Muscle of back (tissue), 13 donors: ENCODE measurements at places on chromosomes 1 and 21. TPM values are rescaled to one million over a fixed set of nuclear protein-coding genes. Genes with fewer than 3 reads are reported as not detected.
A peak's percentile ranks its signal among the peaks of the same experiment; 100 is the strongest.

The PSEN2 gene
- polyA plus RNA-seq, result 97.4 TPM

The BNIPL gene
- 0.56 TPM for polyA plus RNA-seq

The RXRG gene
- polyA plus RNA-seq, result 52.9 TPM

The MYBPH gene
- polyA plus RNA-seq, result 226 TPM

The LDLRAD1 gene
- not detected for polyA plus RNA-seq

The CHIA gene
- not detected for polyA plus RNA-seq

The FAM110D gene
- polyA plus RNA-seq, result 0.47 TPM

The SERPINC1 gene
- 1.1 TPM for polyA plus RNA-seq

GRCh38 chr1:116152577-116152943 is 41.4 kb downstream of the MAB21L3 start:
- no peak for DNase-seq

GRCh38 chr1:200242110-200243041 is 167.5 kb downstream of the ZNF281 start:
- DNase-seq, result no peak

- DNase-seq, result no peak
These were observed 486.6 kb downstream of the USP25 start for GRCh38 chr21:16216288-16216962.

GRCh38 chr1:248858891-248859889 is at the start of gene ZNF692:
TSS of gene ZNF692 (minus strand) at chr1:248859085. CDS start at chr1:248858309, 776 bp downstream.
- peak; percentile 97 for DNase-seq

DNA sequence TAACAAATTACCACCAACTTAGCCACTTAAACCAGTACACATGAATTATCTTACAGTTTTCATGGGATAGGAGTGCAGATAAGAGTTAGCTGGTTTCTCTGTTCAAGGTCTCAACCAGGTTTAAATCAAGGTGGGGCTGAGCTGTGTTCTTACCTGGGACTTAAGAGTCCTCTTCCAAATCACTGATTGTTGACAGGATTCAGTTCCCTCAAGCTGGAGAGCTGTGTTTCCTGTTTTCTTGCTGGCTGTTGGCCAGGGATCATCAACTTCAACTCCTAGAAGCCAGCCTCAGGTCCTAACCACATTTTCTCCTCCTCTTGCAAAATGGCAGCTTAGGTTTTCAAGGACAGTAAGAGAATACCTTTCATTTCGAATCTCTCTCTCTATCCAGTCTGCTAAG is 123.8 kb upstream of the CHRM3 start:
- DNase-seq, result no peak

GRCh38 chr1:3491291-3492246 is 37.1 kb downstream of the ARHGEF16 start:
- peak; percentile 39 for DNase-seq

DNA sequence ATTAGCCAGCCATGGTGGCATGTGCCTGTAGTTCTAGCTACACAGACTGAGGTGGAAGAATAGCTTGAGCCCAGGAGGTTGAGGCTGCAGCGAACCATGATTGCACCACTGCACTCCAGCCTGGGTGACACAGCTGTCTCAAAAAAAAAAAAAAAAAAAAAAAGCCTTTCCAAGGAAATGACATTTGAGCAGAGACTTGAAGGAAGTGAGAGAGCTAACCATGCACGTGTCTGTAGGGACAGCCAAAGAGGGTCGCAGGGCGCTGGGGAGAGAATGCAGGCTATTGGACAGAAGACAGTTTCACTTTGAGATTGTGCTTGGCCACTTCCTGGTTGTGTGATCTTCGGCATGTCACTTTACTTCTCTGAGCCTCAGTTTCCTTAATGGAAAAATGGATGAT is 6.8 kb downstream of the HCRTR1 start:
- no peak for DNase-seq

DNA sequence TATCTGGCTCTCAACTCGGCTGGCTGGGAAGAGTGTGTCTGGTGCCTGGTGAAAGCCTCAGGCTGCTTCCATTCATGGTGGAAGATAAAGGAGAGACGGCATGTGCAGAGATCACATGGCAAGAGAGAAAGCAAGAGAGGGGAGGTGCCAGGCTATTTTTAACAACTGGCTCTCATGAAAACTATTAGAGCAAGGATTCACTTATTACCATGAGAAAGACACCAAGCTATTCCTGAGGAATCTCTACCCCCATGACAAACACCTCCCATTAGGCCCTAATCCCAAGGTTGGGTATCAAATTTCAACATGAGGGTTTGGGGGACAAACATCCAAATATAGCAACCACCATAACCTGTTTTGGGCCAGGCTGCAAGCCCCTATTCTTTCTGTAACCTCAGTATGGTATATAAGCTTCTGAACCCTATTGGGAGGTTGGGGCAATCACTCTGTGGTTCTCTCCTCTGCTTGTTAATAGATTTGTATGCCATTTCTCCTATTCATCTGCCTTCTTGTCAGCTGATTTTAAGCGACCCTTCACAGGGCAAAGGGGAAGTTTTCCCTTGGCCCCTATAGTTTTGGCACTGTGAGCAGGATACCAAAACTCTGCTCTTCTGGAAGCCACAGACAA is 179.0 kb upstream of the TNR start:
- DNase-seq, result no peak

- no peak for DNase-seq
These were observed 49.8 kb downstream of the SLC35D1 start for GRCh38 chr1:67004176-67004575.

DNA sequence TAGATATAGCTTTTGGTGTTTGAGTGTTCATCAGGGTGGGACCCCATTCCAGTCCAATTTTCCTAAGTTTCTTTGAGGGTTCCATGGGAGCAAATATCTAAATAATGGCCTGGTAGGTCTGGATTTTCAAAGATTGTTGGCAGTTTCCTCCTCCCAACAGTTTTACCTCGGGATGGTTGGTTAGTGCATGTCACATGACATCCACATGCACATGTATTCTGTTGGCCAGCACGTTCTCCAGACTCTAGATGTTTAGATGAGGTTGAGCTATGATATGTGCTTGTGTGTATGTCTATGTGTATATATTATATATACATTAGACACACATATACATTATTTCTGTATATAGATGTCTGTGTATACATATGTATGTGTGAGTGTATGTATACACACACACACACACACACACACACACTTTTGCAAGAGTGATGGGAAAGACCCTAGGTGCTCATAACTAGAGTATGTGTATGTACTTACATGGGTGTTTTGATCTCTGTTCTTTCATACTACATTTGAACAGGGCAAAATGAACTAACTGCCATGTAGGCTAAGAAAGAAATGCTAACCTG is 5.6 kb downstream of the RGS4 start:
- DNase-seq, result no peak

DNA sequence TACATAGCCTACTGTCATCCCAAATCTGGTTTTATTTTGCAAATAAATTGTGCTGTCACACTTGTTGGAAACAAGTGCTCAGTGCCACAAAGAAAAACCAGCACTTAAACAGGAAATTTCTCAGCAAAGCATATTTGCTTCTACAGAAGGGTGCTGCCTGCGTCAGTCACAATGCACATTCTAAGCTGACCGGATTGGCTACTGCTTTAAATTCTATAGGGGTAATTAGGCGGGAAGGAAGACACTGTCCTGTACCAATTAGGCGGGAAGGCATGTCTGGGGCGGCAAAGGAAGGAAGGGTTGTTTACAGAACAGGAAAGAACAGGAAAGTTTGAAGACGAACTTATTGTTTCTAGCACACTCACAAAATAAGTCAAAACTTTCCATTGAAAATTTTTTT is 2.8 kb downstream of the IFI16 start:
- no peak for DNase-seq

DNA sequence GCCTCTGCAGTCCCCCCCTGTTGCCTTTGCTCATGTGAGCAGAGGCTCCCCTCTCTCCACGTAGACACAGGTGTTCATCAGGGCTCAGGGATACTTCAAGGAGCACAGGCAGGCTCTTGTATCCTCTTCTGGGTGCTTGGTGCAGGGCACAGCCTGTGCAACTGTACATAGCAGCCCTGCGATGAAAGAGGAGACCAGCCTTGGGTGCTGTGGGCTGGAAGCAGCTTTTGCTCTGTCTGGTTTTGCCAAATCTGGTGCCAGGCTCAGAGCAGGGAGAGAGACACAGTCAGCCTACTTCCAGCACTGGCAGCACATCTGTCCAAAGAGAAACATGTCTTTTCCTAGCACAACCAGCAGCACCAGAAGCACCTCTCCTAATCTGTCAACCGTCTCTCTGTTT is 132.1 kb downstream of the ETS2 start:
- DNase-seq, result no peak

DNA sequence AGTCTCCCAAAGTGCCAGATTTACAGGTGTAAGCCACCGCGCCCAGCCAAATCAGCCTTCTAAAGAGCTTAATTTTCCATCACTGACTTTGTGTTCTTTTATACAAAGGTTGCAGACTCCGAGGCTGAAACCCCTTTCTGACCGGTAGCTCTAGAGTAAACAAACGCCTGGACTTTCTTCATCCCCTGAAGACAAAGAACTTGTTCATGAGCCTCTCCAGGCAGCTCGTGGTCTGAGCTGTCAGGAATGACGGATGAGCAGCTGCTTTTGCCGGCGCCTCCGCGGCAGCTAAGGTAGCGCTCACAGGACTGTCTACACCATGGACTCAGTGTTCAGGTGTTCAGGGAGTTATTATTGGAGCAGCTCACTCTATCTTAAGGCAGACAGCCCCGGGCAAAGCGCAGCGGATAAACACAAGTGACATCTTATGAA is 128.5 kb upstream of the ERRFI1 start:
- no peak for DNase-seq

- DNase-seq, result no peak
These were observed 407.4 kb downstream of the NTNG1 start for GRCh38 chr1:107548276-107548675.

- peak; percentile 71 for DNase-seq
These were observed 26.2 kb downstream of the KIF1B start for GRCh38 chr1:10236405-10237156.

DNA sequence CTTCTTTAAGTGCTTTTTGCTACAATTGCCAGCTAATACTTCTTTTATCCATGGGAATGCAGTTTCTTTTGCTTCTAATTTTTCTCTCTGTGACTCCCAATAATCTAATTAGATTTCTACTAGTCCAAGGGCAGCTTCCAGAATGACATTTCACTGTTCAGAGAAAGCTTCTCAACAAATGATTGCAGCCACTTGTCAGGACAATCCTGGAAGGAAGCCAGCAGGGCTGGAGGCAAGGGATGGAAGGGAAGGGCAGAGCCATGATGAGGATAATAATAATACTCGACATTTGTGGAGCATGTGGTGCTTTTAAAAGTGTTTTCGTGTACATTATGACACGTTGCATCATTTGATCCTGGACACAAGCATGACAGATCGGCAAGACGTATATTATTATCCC is 19.4 kb downstream of the F11R start:
- DNase-seq, result no peak

DNA sequence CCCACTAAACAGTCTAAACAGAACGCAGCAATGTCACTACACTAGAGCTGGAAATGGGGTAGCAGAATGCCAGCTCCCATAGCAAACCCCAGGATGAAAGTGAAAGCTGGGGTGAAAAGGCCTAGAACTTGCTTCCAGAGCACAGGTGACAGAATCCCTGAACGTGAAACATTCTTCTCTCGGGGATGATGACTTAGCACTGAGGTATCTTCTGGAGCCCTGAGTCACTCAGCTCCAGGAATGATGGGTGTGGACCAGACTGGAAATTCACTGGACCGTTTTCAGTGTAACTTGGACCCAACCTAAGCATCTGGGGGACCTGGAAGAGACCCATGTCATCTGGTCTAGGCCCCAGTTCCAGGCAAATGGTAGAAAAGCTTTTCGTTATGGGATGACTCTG is 108.9 kb downstream of the CDC7 start:
- DNase-seq, result no peak

DNA sequence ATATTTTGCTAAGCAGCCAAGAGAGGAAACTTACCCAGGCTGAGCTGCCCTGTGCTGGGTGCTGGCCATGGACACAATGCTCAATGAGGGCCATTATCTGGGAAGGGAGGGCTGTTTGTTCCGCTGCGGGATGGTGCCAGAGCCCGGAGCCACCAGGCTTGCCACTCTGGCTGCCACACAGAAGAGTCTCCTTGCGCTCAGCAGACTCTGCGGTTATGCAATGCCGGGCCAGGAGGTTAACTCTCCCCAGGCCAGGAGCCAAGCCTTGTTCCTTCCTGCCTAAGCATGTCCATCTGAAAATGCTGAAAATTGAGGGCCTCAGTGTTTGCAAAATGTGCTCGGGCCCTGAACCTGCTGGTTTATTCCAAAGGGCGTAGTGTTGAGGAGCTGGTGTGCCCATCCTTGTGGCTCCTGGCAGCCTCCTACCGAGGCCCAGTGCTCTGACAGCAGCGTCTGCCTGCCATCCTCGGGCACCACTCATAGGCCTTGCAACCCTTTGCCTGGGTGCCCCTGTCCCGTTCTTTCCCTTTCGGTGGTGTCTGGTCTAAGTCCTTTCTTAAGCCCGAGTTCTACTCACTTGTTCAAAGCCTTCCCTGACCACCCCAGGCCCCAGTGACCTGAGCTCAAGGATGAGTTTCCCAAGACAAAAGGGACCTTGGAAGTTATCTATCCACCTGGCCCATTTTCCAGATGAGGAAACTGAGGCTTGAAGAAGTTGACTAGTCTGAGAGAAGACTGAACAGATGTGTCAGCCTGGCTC is 133.8 kb upstream of the EDN2 start:
- peak; percentile 53 for DNase-seq

DNA sequence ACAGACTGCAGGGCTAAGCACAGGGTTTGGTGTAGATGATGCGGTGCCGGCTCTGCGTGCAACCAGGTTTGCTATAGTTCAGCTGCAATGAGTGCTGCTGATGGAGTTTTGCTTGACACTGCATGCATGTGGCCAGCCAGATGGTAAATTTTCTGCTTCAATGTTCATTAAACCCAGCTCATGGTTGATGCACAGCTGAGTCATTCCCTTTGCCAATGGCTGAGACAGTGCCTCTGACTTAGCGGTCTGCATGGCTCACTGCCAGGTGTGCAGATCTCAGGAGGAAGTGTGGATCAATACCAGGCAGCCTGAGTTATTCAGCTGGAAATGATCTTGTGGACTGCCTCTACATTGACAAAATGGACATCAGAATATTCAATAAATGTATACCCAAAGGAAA is 172.7 kb upstream of the ZP4 start:
- peak; percentile 14 for DNase-seq

DNA sequence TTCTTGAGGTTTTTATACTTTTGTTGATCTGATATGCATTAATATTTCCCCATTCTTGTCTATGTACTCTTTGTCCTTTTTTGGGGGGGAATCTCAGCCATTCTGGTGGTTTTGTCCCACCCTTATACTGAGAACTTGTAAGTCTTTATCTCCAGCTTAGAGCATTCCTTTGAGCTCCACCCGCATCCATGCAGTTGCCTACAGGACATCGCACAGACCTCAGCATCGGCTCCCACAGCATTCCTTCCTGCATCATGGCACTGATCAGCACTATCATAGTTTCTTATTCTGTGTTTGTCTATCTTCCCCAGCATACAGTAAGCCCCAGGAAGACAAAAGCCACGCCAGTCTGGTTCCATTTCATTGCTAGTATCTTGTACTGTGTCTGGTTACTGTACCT is 33.0 kb downstream of the HHAT start:
- DNase-seq, result no peak

GRCh38 chr1:31020007-31020790 is 45.3 kb downstream of the PUM1 start:
- DNase-seq, result no peak

- DNase-seq, result no peak
These were observed 110.3 kb upstream of the TSPAN2 start for GRCh38 chr1:115199416-115200132.
